DMS53 (cell line): ENCODE measurements at places on chromosomes 5 and 9.

- no peak for DNase-seq
Measured at GRCh38 chr5:149807176-149807575, 77.1 kb downstream of the PPARGC1B start.

DNA sequence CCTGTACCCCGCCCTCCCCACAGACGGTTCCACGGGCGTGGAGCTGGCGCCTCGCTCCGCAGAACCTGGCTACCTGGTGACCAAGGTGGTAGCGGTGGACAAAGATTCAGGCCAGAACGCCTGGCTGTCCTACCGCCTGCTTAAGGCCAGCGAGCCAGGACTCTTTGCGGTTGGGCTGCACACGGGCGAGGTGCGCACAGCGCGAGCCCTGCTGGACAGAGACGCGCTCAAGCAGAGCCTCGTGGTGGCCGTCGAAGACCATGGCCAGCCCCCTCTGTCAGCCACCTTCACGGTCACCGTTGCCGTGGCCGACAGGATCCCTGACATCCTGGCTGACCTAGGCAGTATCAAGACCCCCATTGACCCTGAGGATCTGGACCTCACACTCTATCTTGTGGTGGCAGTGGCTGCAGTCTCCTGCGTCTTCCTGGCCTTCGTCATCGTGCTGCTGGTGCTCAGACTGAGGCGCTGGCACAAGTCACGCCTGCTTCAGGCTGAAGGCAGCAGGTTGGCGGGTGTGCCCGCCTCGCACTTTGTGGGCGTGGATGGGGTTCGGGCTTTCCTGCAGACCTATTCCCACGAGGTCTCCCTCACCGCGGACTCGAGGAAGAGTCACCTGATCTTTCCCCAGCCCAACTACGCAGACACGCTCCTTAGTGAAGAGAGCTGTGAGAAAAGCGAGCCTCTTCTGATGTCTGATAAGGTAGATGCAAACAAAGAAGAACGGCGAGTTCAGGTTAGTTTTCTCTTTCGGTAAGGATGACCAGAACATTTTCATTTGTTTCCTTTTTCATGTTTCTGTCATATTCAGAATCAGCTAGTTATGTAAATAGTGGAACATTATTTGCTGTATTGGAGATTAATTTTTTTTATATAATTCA is 2.3 kb downstream of the PCDHGA5 start:
- DNase-seq, result no peak

- no peak for DNase-seq
Measured at GRCh38 chr9:89212171-89212570, 33.6 kb upstream of the SHC3 start.

DNA sequence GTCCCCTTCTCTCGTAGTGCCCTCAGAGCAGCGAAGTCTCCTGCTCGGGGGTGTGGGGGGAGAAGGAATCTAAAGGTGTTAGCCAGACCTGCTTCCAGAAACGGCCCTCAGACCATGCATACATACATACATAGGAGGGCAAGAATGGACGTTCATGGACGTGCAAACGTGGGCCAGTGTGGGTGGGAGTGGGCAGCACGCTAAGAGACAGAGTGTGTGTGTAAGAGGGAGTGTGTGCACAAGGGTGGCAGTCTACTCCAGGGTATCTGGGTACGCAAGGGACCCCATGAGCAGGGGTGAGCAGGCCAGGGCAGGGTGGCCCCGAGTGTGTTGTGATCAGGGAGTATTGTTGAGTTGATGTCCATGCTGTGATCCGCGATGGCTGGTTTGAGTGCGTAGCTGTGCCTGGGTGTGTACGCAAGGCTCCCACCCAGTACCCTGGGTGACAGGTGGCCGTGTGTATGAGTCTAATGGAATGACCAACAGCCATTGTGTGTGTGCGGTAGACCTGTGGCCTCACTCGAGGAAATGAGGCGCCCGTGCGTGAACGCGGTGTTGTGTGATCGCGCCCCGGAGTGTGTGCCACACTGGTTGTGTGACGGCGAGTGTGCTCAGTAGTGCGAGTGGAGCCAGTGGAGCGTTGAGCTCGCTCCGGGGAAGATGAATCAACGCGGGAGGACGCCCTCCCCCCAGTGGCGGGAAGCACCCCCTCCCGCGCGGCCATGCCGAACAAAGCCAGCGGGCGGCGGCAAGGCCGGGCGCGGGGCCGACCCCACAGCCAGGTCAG is 826 bp downstream of the GPRIN1 start:
- DNase-seq, result peak; percentile 69

DNA sequence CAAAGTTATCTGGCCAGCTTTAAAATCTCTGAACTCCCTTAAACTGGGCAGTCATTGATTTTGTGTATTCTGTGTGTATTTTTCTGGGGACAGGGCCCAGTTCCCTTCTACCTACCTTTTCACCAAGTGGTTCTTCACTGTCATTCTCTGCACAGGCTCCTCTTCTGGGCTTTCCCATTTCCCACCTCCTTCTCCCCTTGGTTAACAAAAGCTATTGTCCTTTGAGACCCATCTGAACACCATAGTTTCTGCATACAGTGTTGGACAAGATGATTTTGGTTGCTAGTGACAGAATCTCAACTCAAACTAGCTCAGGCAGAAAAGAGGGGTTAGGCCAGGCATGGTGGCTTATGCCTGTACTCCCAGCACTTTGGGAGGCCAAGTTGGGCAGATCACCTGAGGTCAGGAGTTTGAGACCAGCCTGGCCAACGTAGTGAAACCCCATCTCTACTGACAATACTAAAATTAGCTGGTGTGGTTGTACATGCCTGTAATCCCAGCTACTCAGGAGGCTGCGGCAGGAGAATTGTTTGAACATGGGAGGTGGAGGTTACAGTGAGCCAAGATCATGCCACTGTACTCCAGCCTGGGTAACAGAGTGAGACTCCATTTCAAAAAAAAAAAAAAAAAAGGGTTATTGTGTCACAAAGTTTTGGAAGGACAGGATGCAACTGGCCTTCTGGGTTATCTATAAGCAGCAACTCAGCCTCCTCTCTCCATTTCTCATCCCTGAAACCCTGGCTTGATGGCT is 31.0 kb upstream of the ANKRD34B start:
- DNase-seq, result no peak

DNA sequence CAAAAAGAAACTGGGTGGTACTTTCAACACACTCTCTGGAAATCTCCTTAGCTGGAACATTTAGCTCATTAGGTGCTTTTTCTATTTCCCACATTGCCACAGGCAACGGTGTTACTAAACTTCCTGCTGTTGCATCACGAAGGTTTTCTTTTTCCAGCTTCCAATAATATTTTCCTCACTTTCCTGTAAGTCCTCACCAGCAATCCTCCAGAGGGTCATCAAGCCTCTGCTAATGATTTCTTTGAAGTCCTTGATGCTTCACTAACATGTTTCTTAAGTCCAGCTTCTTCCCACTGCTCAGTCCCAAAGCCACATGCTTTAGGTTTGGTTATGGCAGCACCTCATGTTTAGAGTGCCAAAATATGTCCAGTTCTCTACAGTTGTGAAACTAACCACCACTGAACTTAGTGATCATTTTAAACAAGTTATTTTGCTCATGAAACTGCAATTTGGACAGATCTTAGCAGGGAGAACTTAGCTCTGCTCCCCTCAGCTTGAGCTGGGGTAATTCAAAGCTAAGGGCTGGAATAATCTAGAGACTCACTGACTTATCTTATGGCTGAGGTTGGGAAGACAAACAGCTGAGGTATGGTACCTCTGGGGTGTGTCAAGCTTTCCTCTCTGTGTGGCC is 39.9 kb upstream of the RETREG1 start:
- no peak for DNase-seq

DNA sequence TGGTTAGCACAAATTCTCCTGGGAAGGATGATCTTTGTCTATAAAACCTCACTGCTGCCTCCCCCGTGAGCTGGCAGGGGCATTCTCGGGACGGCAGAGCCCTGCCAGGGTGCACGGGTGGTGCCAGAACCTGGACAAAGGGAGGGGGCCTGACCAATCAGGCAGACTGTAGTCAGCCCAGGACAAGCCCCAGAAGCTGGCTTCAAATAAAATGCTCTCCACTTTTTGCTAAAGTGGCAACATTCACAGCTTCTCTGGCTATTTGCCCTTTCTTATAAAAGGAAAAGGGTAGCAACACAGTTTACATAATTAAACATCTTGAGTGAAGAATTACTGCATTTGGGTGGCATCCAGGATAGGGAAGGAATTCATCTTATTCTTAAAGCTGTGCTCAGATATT is 14.4 kb downstream of the IL9 start:
- DNase-seq, result no peak

- DNase-seq, result no peak
Measured at GRCh38 chr5:89083791-89084190, 200.8 kb upstream of the MEF2C start.

GRCh38 chr9:125436613-125437443 is 175.2 kb downstream of the GAPVD1 start:
- peak; percentile 43 for DNase-seq

- peak; percentile 88 for DNase-seq
Measured at GRCh38 chr5:72818866-72819534, 2.5 kb downstream of the TNPO1 start.

DNA sequence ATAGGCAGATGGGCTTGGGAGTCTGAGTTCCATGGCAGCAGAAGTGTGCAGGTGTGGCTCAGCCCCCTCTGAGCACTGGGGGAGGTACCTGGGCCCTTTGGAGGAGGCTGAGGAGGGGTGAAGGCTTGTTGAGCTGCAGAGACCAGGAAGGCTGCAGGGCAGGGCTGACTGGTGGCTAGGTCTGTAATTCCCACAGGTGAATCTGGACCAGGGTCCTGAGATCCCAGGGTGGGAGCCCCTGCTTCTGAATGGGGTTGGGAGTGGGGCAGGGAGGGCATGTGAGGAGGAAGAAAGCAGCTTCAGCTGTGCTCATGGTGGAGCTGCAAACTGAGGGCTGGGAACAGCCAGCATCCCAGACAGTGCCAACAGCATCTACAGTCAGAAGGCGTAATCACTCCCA is 111.1 kb downstream of the CACNA1B start:
- no peak for DNase-seq

- DNase-seq, result no peak
Measured at GRCh38 chr5:71903808-71904207, 184.7 kb downstream of the CARTPT start.

- no peak for DNase-seq
Measured at GRCh38 chr9:91778031-91778430, 172.0 kb downstream of the ROR2 start.

DNA sequence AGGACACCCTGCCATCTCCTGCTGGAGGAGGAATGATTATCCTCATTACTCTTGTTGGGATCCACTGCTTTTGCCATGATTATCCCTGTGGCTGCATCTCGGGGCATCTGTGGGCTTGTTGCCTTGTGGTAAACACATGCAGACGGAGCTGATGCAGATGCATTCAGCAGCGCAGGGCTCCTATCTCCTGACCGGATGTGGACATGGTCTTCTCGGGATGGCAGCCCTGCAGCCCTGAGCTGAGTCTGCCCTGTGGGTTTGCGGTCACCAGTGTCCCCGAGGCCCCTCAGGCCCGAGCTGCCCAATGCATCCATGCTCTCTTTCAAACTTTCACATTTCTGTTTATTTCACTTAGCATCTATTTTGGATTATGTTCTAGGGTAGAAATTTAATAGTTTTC is 250.4 kb upstream of the IRX1 start:
- DNase-seq, result no peak

- DNase-seq, result no peak
Measured at GRCh38 chr9:109315480-109316206, 5.2 kb downstream of the EPB41L4B start.

GRCh38 chr9:3863686-3864085 is 337.9 kb upstream of the RFX3 start:
- DNase-seq, result no peak

DNA sequence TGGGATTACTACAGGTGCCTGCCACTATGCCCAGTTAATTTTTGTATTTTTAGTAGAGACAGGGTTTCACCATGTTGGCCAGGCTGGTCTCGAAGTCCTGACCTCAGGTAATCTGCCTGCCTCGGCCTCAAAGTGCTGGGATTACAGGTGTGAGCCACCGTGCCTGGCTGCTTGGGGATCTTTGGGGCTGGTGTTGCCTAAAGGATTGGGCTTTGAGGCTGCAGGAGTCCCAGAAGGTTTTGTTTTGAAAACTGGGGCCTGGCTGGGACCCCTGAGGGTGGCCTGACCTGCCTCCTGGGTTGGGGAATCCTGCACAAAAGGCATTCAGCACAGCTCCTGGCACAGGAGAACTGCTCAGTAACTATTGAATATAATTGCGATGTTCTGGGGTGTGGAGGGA is 25.1 kb upstream of the SHB start:
- DNase-seq, result no peak

DNA sequence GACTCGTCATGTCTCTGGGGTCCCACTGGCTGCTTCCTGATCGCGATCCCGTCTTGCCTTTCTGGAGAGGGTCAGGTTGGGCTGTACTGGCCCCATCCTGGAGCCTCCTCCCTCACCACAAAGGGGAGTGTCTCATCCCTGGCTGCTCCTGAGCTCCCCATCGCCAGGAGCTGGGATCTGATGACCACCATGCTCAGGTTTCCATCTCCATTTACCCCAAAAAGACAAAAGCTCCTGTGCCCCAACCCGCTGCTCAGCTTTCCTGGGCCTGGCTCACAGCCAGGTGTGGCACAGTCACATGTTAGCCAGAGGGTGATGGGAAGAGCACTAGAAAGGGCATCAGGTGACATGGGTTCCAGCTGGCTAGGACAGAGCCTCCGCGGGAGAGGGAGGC is 47.3 kb upstream of the CDKN2AIPNL start:
- DNase-seq, result peak; percentile 40

GRCh38 chr9:13033959-13034693 is 245.4 kb downstream of the MPDZ start:
- peak; percentile 63 for DNase-seq

DNA sequence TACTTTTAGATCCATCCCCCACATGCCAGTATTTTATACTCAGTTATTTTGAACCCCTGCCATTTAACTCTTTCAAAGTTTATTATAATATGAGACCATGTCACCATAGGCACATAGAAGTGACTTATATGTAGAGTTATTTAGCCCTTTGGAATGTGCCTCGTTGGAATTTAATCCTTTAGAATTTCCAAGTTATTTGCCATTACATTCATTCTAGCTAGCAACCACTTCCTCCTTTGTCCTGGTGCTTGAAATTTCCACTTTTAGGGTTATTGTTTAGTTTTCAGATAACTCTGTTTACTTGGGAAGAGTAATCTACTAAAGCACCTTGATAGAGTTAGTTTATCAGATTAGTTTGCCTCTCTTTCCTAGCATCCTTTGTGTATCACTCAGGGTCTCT is 82.8 kb upstream of the TLE1 start:
- DNase-seq, result peak; percentile 28
